ENCODE measurements at places on chromosomes 1 and 21.
A peak's percentile ranks its signal among the peaks of the same experiment; 100 is the strongest.

DNA sequence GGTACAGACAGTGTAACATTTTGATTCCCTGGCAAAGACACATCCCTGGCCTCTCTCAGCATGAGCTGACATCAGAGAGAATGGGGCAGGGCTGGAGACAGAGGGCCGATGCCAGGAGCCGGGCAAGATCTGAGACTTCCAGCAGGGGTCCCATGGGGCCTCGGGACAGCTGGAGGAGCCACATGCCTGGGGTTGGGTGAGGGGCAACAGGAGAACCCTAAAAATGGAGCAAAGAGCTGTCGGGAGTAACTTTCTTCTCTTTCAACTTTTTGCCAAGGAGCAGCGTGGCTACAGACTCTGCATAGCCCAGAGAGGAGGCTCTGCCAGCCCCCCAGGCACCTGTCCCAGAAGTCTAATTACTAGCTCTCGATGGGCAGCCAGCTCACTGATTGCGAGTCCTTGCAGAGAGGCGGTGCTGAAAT is 130.8 kb downstream of the LACTBL1 start:
- no peak for DNase-seq

- peak; percentile 100 for DNase-seq
Observed at GRCh38 chr1:1115786-1116700, at the start of gene C1orf159. Gene C1orf159, minus strand, starts transcription at chr1:1116089. Its CDS starts 24,546 bp downstream, at chr1:1091543.

GRCh38 chr1:102800406-102800805 is 307.9 kb downstream of the COL11A1 start:
- DNase-seq = no peak

DNA sequence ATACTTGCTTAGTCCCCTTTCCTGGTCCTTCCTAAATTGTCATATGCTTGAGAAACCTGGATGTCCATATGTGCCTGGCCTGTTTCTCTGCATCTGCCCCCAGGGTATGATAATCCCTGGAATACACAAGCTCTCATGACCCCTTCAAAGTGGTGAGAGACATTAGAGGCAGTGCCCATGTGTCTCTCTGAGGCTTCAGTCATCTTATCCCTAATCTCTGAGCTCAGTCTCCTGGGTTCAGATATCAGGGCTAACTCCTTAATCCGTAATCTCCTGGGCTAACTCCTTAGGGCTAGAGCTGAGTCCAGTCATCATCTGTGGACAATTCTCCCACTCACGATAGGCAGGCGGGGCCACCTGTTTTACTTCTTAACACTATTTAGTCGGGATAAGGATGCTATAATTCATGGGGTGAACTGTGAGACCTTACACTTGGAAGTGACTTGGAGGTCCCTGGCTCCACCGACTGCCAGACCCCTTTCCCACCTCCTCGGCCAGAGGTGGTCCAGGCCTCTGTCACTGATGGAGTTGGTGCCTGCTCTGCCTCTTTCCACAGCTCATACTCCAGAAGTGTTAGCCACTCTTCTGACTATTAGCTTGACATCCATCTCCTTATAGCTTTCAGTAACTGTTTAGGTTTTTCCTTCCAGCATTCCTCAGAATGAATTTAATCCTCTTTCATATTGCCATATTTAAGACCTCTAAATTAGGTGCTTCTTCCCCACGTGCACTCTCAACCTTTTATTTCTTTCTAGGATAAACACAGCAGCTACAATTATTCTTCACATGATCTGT is 22.7 kb downstream of the CCN1 start:
- DNase-seq = no peak

- DNase-seq = no peak
Observed at GRCh38 chr1:244967159-244967558, 102.8 kb upstream of the HNRNPU start.

- peak; percentile 78 for DNase-seq
Observed at GRCh38 chr1:202010180-202011015, at the start of gene ELF3. Gene ELF3, plus strand, starts transcription at chr1:202010587. Its CDS starts 550 bp downstream, at chr1:202011137.

- DNase-seq = peak; percentile 14
Observed at GRCh38 chr1:84504580-84505492, 1.4 kb upstream of the SPATA1 start.

DNA sequence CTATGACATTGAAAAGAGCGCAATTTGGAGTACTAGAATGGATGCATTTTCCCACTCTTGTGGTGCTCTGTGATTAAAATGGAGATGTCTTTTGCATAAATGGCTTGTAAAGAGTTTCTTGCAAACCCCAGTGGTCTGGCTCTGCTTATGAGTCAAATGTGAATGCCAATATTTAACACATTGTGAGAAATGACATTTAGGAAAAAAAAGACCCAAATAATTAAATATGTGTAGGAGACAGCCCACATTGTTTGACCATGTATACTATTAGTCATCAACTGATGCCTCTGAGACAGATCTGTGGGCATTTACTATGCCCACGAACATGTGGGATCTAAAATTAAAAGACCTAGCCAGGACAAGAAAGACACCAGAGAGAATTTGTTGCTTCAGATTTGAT is 22.2 kb upstream of the RUNX1 start:
- DNase-seq = no peak

DNA sequence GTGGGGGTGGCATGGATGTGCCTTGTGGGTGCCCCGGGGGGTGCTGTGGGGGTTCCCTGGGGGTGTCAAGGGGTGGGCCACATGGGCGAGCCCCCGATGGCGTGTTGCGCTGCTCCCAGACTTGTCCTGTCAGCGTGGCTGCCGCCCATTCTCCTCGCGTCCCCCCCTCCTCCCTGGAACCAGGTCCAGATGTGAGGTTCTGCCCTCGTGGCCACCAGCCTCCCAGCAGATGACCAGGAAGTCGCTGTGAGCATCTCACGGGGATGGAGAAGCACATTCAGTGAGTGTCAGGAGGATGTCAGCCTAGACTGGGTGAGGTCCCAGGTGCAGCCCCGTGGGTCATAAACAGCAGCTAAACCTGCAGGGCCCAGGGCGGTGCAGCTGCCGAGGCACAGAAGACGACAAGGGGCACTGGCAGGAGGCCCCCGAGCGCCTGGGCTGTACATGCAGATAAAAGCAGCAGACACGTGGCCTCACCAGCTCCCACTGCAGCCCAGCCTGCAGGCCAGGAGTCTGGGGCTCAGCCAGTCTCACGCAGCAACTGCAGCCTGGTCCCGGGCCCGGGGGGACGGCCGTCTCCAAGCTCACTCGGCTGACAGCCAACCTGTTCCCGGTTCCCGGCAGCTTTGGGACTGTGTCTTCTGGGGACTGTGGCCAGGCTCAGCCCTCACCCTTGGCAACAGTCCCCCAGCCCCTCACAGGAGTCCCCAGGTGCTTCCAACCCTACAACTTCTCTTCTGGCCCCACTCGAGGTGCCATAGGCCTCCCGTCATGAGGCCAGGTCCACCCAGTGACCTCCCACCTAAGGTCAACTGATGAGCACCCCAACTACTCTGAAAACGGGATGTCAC is 17.5 kb upstream of the COL6A2 start:
- no peak for DNase-seq

DNA sequence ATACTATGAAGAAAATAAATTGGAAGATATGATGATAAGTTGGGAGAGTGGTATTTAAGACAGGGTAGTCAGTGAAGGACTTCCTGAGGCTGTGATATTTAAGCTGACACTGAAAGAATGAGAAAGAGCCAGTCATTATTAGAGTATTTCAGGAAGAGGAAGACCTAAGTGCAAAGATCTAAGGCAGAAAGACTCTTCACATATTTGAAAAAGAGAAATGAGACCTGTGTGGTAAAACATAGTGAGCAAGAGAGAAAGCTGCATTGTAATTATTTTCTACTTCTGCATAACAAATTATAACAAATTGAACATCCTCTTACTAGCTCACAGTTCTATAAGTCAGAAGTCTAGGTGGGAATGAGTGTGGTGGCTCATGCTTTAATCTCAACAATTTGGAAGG is 34.6 kb upstream of the DOCK7 start:
- DNase-seq = peak; percentile 34

DNA sequence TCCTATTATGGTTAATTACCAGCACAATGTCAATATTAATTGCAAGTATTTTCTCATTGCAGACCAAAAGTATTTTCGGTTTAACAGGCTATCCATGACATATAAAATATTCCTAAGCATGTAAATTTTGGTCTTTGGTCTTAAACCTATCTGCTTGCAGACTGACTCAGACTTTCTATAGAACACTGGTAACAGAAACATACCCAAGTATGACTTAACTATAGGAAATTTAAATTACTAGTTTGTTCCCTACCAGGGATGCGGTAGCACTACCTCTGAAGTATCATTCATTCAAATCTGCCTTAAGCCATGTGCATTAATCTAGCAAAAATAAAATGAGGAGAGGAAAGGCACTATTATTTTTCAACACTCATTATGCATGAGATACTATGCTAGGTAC is 2.9 kb downstream of the TAF1A start:
- DNase-seq = no peak

GRCh38 chr1:200328379-200328778 is 81.5 kb downstream of the ZNF281 start:
- no peak for DNase-seq

DNA sequence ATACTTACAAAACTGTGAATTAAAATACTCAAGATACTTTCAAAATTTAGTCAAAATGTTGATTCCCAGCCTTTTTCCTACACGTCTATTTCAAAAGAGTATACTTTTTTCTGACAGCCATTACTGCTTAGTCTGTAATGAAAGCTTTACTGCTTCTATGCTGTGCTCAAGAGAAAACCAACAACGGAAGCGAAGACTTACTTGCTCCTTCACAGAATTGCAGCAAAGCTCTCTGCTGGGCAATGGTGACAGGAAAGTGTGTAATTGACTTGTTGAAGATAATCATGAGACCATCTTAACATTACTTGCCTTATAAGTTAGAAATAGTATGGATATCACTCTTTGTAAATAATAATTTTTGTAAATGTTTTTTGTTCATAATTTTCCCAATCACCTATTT is 1.7 kb upstream of the DYNLT5 start:
- peak; percentile 28 for DNase-seq

- peak; percentile 38 for DNase-seq
Observed at GRCh38 chr1:67285780-67286488, 21.7 kb upstream of the IL12RB2 start.

DNA sequence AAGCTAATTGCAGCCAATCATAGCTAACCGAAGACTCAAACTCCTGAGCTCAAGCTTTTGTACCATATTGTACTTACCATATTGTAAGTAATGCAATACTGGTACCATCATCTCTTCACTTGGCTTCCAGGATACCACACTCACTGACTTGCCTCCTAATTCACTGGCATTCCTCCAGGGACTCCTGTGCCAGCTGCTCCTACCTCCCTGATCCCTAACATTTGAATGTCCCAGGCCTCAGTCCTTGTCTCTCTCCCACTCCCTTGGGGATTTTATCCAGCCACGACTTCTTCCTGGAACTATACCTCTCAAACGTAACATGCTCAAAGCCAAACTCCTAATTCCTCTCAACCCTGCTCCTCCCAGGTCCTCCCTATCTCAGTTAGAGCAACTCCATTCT is 33.8 kb downstream of the USP48 start:
- DNase-seq = no peak

DNA sequence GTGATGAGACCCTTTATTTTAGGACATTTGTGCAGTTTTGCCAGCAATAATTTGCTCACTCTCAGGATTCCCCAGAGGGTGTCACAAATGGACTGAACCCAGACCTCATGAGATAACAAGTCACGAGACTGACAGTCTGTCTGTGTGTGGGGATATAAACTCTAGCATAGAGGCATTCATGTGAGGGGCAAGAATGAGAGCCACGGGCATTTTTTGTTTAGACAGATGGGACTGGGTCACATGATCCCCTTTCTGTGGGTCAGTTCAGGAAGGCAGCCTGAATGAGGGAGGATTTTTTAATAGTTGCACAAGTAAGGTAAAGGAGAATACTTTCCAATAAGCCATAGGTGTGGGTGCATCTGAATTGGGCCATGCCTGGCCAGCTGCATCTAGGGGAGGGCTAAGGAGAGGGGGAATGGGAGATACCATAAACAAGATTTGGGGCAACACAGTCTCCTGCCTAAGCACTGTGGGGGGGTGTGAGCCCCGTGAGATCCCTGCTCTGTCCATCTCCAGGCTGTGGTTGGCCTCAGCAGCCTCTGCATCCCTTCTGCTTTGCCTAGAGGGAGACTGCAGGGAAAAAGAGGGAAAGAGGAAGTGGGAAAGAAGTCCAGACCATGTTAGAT is 66.6 kb downstream of the NAV1 start:
- no peak for DNase-seq

GRCh38 chr1:201299968-201300367 is 16.7 kb downstream of the PKP1 start:
- DNase-seq = no peak

GRCh38 chr1:39671793-39672550 is at the start of gene NT5C1A:
Gene NT5C1A, minus strand, starts transcription at chr1:39672107. Its CDS starts 69 bp downstream, at chr1:39672038.
- DNase-seq = peak; percentile 70

GRCh38 chr1:2272686-2273400 is 44.7 kb downstream of the SKI start:
- no peak for DNase-seq

GRCh38 chr21:19031953-19032352 is 628.4 kb upstream of the TMPRSS15 start:
- no peak for DNase-seq

DNA sequence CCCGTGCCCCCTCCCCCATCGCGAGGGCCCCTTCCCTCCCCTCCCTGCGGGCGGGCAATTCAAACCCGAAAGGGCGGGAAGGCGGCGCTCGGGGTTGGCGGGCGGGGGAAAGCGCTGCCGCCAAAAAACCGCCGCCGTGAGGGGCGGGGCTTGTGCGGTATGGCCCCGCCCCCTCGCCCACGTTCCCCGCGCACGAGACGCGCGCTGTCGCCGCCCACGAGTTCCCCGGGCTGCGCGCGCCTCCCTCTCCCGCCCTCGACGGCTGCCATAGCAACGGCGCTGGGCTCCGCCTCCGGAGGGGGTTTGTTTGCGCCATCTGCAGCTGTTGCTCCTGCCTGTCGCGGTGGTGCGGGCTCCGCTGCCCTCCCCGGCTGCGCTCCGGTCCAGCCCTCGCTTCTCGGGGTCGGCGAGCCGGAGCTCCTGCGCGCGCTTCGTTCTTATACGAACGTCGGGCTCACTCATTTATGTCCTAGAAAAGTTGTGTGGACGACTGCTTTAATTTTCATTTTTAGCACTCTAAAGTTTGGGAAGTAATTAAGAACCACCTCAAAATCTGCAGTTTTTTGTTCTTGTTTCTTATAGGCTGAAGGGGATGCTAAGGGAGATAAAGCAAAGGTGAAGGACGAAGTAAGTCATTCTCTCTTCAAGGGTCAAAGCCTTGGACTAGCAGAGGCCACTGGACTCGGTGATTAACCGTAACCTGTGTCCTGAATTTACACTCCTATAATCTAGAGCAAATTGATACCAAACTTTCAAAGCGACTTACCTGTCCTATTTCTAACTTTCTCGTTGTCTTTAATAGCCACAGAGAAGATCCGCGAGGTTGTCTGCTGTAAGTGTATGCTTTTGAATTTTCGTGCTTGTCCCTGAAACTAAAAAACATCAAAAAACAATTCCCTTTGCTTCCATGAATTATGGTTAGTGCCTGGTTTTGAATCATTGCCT is 933 bp downstream of the HMGN2 start:
- peak; percentile 98 for DNase-seq

DNA sequence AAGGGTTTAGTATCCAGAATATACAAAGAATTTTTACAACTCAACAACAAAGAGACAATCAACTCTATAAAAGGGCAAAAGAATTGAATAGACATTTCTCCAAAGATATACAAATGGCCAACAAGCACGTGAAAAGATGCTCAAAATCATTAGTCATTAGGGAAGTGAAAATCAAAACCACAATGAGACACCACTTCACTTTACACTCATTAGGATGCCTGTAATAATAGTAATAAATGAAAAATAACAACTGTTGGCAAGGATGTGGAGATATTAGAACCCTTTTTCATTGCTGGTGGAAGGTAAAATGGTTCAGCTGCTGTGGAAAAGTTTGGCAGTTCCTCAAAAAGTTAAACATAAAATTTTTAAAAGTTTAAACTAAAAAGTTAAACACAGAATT is 7.0 kb upstream of the ABCD3 start:
- no peak for DNase-seq

Measured in GM13977 (cell line).